Trophoblast cell (in vitro differentiated cells and primary cell): ENCODE measurements at places on chromosomes 16 and 17.

DNA sequence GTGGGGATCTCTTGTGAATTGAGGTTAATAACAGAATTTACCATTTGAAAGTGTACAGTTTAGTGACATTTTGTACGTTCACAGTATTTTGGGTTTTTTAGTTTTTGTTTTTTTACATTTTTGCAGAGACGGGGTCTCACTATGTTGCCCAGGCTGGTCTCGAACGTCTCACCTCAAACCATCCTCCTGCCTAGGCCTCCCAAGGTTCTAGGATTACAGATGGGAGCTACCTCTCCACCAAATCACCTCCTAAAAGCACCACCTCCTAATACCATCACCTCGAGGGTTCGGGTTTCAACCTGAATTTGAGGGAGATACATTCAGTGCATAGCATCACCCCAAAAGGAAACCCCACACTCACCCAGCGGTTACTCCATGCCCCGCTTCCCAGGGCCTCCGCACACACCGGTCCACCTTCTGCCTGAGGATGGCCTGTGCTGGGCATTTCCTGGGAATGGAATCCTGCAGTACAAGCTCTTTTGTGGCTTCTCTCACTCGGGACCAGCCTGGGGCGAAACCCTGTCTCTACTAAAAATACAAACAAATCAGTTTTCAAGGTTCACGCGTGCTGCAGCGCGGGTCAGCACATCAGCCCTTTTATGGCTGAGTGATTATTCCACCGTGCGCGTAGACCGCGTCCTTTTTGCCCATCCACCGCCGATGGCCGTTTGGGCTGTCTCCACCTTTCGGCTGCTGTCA lies 182.7 kb upstream of the CIBAR2 start:
- no peaks in the 10 kb centered on the region for H3K27me3 ChIP-seq
- no peak overlapping the region for H3K27ac ChIP-seq
- no peak overlapping the region for H3K4me3 ChIP-seq
- peak; percentile 44 for DNase-seq
- peaks cover 4% of the 10 kb centered on the region for H3K4me1 ChIP-seq
- H3K36me3 ChIP-seq = no peaks in the 10 kb centered on the region

GRCh38 chr16:7031031-7031430 lies 301.6 kb upstream of the RBFOX1 start:
- no peaks in the 10 kb centered on the region for H3K27me3 ChIP-seq
- no peak for DNase-seq
- H3K4me3 ChIP-seq = no peak overlapping the region
- H3K27ac ChIP-seq = no peak overlapping the region

GRCh38 chr17:79794659-79795511 lies 2.0 kb downstream of the CBX8 start:
- no peak overlapping the region for H3K4me3 ChIP-seq
- no peak for DNase-seq
- H3K36me3 ChIP-seq = peaks cover 6% of the 10 kb centered on the region
- peaks cover 18% of the 10 kb centered on the region for H3K4me1 ChIP-seq
- no peak overlapping the region for H3K27ac ChIP-seq

DNA sequence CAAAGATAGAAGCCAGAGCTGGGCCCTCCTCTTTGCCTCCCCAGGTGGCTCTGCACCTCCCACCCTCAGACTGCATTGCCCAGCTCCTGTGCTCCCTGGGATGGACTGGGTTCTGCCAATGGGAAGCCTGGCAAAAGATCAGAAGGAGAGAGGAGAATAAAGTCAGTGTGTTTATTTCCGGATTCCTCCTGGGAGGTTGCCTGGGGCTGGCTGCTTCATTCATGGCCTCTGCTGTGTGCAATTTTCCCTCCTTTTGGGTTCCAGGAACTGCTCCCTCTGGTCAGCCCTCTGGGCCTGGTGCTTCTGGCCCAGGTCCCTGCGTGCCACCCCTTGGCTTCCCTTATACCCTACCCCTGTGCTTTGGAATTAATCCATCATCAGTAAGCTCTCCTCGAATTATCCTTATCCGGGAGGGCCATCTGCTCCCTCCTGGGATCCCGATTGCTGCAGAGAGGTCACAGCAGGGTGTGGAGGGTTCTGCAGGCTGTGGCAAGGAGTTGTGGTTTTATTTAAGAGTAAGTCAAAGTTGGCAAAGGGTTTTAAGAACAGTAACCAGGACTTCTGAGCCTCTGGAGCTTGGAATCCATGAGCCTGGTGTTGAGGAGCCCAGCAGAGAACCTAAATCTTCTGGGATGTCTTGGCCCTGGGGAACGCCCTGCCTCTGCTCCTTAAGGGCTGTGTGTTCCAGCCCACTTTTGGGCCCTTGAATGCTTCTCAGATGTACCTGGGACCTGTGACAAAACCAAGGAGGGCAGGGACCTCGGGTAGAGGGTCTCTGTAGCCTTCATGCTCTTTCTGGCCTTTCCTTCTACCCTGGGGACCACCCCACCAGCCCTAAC lies 8.2 kb upstream of the MMP2 start:
- H3K27ac ChIP-seq = peak overlapping the region; percentile 74
- H3K4me3 ChIP-seq = no peak overlapping the region
- peak; percentile 40 for DNase-seq
- H3K36me3 ChIP-seq = no peaks in the 10 kb centered on the region
- H3K4me1 ChIP-seq = peaks cover 27% of the 10 kb centered on the region
- no peaks in the 10 kb centered on the region for H3K27me3 ChIP-seq

DNA sequence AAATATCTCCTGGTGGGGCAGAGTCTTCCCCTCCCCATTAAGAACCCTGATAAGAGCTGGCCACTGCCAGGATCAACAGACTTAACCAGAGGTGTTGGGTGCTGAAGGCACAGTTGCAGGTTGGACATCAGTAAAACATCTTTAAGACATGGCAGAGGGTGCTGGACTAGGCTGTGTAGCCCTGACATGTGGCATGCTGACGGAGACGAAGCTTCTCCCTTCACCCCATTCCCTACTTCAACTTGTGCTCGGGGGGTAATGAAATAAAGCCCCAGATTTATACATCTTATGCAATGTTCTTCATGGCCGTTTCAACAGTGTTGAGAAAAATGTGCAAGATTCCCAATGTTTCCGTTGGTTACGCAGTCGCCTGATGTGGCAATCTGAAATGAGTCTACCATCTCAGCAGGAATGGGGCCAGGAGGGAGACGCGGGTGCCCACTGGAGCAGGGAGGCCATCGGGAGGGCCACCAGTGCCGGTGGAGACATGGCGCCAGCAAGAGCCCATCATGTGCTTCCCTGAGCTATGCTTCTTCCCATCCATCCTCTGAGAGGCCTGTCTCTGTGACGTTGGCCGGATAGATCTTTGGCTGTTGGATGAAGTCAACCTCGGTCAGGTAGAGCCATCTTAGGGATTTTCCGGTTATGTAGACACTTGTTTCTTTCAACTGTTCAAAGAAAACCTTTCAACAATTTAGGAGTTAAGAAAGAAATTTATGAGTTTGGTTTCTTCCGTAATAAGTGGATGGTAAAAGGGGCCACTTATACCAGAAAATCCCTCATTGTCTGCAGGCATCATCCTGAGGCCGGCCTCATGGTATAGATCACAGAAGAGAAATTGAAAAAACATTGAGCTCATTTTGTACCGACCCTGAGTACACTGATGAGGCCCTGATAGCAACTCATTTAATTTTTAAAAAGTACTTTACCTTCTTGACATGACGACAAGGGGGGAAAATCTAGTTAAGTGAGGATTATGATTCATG lies 6.4 kb downstream of the IRF8 start:
- DNase-seq = peak; percentile 39
- no peak overlapping the region for H3K4me3 ChIP-seq
- no peak overlapping the region for H3K27ac ChIP-seq
- peaks cover 7% of the 10 kb centered on the region for H3K4me1 ChIP-seq

DNA sequence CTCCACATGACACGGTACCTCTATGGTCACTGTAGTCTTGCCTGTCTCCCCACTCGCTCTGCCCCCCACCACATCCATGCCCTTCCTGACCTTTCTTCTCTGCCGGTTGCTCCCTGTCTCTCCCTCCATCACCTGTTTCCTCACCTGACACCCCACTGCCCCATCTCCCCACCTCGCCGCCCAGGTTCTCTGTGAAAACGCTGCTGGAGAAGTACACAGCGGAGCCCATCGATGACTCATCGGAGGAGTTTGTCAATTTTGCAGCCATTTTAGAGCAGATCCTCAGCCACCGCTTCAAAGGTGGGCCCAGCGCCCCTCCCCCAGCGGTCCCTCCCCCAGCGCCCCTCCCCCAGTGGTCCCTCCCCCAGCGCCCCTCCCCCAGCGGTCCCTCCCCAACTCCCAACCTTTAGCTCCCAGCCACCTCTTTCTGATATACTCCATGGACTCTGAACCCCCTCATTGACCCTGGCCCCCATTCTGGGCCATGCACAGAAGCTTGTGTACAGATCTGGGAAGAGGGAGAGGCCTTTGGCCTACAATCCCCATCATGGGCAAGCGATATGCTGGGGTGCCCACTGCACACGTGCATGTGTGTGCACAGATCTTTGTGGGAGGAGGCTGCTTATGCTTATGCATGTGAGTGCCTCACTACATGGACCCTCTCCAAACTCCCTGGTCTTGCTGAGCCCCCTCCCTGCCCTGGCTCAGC lies 4.1 kb downstream of the RUNDC3A start:
- H3K27ac ChIP-seq = no peak overlapping the region
- H3K27me3 ChIP-seq = peaks cover 20% of the 10 kb centered on the region
- no peaks in the 10 kb centered on the region for H3K36me3 ChIP-seq
- no peak for DNase-seq

DNA sequence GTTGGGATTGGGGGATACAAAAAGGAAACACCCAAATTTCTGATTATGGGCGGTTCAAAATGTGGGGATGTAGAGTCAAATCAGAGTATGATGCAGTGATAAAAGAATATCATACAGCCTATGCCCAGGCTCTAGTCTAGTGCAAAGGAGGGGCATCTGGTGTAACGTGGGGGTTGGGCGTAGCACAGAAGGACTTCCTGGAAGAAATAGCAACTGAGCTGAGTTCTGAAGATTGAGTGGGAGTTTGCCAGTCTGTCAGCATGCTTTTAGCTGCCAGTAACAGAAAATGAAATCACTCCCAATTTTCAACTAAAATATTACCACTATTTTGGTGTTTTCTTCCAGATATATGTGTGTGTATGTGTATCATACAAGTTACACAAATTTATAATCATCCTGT lies 196.9 kb downstream of the SPECC1 start:
- DNase-seq = no peak
- no peaks in the 10 kb centered on the region for H3K27me3 ChIP-seq
- H3K4me1 ChIP-seq = peaks cover 2% of the 10 kb centered on the region
- no peak overlapping the region for H3K27ac ChIP-seq
- H3K36me3 ChIP-seq = peaks cover 17% of the 10 kb centered on the region

DNA sequence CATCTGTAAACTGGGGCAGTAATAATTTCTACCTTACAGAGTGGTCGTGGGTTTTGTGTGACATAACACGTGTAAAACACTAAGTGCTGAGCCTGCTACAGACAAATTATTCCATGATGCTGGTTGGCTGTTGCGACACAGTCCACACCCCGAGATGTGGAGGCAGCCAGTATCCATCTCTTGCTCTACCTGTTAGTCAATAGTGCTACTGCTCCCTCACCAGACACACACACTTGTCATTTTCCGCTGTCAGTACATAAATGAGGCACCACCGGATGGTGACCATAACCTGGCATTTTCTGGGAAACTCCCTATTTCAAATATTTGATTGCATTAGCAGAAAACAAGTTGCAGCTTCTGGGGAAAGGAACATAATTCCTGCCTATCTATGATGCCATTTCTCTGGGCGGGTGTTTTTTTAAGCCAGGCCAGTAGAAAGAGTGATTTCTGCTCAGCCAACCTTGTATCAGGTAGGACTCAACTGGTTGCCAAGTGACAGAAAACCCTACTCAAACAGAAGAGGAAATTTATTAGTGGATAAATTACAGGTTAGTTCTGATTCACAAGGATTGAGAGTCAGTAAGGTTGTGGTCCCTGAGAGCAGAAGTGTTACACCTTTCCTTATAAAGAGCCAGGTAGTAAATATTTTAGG lies 24.1 kb downstream of the DNAJA2 start:
- peak; percentile 14 for DNase-seq
- H3K27ac ChIP-seq = no peak overlapping the region
- H3K27me3 ChIP-seq = no peaks in the 10 kb centered on the region
- no peak overlapping the region for H3K4me3 ChIP-seq
- no peaks in the 10 kb centered on the region for H3K4me1 ChIP-seq

DNA sequence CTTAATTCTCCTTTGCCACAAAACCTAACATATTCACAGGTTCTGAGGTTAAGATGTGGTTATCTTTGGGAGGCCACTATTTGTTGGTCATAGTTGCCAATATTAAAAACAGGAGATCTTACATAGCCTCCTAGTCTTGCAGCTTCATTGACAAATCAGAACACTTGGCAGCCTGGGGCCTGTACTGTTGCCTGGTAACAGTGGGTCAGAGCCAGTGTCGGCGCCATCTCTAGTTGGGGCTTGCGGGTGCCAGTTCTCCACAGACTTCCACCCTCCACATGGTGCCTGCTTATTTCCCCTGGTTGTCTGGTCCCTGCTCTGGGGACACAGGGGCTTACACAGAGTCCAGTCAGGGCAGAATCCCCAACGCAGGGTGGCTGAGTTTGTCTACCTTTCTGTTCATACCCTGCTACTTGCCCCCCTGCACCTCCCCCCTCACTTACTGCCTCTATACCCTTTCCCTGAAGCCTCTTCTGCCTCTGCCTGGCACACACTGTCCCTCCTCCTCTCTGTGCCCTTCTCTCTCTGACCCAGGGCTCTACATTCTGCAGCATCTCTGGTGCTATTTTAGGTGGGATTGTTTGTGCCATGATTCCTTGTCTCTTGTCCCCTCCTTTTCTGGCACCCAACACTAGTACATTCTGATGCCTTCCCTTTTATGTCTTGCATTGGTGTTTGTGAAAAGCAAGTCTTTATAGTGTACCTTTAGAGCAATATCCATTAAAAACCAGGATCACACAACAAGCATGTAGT lies 13.4 kb downstream of the EPN2 start:
- H3K4me1 ChIP-seq = peaks cover 23% of the 10 kb centered on the region
- no peak for DNase-seq
- H3K4me3 ChIP-seq = no peak overlapping the region
- H3K36me3 ChIP-seq = peaks cover 1% of the 10 kb centered on the region

- H3K4me1 ChIP-seq = peaks cover 12% of the 10 kb centered on the region
- DNase-seq = no peak
- no peak overlapping the region for H3K27ac ChIP-seq
- H3K27me3 ChIP-seq = no peaks in the 10 kb centered on the region
- H3K4me3 ChIP-seq = no peak overlapping the region
These were observed 920 bp upstream of the ZCCHC14 start for GRCh38 chr16:87493608-87494280.
